Fibroblast of the aortic adventitia (primary cell): ENCODE measurements at places on chromosomes 1 and 21. TPM values are rescaled to one million over a fixed set of nuclear protein-coding genes. Genes with fewer than 3 reads are reported as not detected.

SELP gene
- total RNA-seq, result under 0.01 TPM in 1 of 2 replicates, not detected in the other

CNKSR1 gene
- 0.27 TPM in 1 of 2 replicates, not detected in the other for total RNA-seq

CELA3A gene
- total RNA-seq, result not detected in 2 replicates

ZSWIM5 gene
- 0.49 and 4.7 TPM in 2 replicates for total RNA-seq

CACNA1S gene
- total RNA-seq, result not detected in 2 replicates

CFAP57 gene
- 0.45 and 0.49 TPM in 2 replicates for total RNA-seq

CCDC190 gene
- total RNA-seq, result 0.16 and 4.6 TPM in 2 replicates

PAPPA2 gene
- total RNA-seq, result 7.0 and 15.9 TPM in 2 replicates

PLA2G2C gene
- not detected in 2 replicates for total RNA-seq

SESN2 gene
- total RNA-seq, result 33.2 and 47.4 TPM in 2 replicates

EXTL1 gene
- 0.18 and 0.74 TPM in 2 replicates for total RNA-seq

OLIG1 gene
- total RNA-seq, result not detected in 2 replicates

MIXL1 gene
- total RNA-seq, result not detected in 2 replicates

PDZK1IP1 gene
- not detected in 2 replicates for total RNA-seq

ARTN gene
- total RNA-seq, result not detected in 2 replicates

ANKRD45 gene
- total RNA-seq, result 0.09 and 0.82 TPM in 2 replicates

SMIM1 gene
- 4.6 TPM in 1 of 2 replicates, not detected in the other for total RNA-seq

HSD3B2 gene
- not detected in 2 replicates for total RNA-seq

FAM72A gene
- total RNA-seq, result 2.9 and 4.8 TPM in 2 replicates

LCE2C gene
- total RNA-seq, result not detected in 2 replicates

ECM1 gene
- 8.0 and 45.2 TPM in 2 replicates for total RNA-seq

FAM43B gene
- 0.90 TPM in 1 of 2 replicates, not detected in the other for total RNA-seq

CFAP45 gene
- total RNA-seq, result 0.27 and 1.4 TPM in 2 replicates

BATF3 gene
- 4.8 TPM in 1 of 2 replicates, not detected in the other for total RNA-seq

CAMK2N1 gene
- total RNA-seq, result 5.2 and 28.5 TPM in 2 replicates

TCP10L gene
- total RNA-seq, result 0.45 TPM in 1 of 2 replicates, not detected in the other

NPR1 gene
- 1.5 and 24.0 TPM in 2 replicates for total RNA-seq

MXRA8 gene
- 367 and 605 TPM in 2 replicates for total RNA-seq

OR2L2 gene
- not detected in 2 replicates for total RNA-seq

NIPAL3 gene
- total RNA-seq, result 42.2 and 74.2 TPM in 2 replicates

FCRL1 gene
- not detected in 2 replicates for total RNA-seq

CLEC20A gene
- total RNA-seq, result not detected in 2 replicates

OLIG2 gene
- total RNA-seq, result not detected in 2 replicates
